ENCODE measurements at places on chromosomes 5 and 9.

GRCh38 chr5:122150215-122150614 lies 20.9 kb downstream of the ZNF474 start:
- DNase-seq, result no peak

- DNase-seq, result no peak
These were observed at the start of gene CCNI2 for GRCh38 chr5:132746954-132747615. Gene CCNI2, plus strand, starts transcription at chr5:132747426. Its CDS starts 70 bp downstream, at chr5:132747496.

DNA sequence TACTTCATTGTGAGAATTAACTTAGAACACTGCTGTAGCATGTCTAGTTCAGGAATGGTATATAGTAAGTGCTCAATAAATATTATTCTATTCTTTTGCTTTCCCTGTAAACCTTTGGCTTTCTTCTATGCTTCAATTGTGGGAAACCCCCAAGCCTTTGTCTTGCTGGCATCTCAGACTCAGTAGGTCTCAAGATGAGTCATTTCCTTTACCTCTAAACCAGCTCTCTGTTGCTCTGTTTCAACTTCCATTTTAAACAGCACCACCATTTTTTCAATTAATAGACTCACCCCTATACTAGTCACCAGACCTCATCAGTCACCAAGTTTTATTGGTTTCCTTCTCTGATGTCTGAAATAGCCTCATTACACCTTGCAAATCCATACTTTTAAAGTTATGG lies 43.5 kb downstream of the DMAC1 start:
- no peak for DNase-seq

GRCh38 chr5:27377626-27378025 lies 339.2 kb upstream of the CDH9 start:
- no peak for DNase-seq

GRCh38 chr5:139651853-139652787 lies 4.0 kb downstream of the CXXC5 start:
- DNase-seq, result no peak

Data from NCI-H187 treated with DMSO at 0.1 percent for 48 hours (cell line).